ENCODE measurements at places on chromosomes 12 and 14. TPM values are rescaled to one million over a fixed set of nuclear protein-coding genes. Genes with fewer than 3 reads are reported as not detected.
A peak's percentile ranks its signal among the peaks of the same experiment; 100 is the strongest.

GRCh38 chr14:69004731-69005431, 25.8 kb upstream of the ACTN1 start:
- H3K27ac ChIP-seq, result peak overlapping the region; percentile 68
- H3K27me3 ChIP-seq, result no peaks in the 10 kb centered on the region
- H3K4me3 ChIP-seq, result peak overlapping the region; percentile 2
- no peaks in the 10 kb centered on the region for H3K36me3 ChIP-seq
- H3K4me1 ChIP-seq, result peaks cover 43% of the 10 kb centered on the region
- no peak for DNase-seq

NPAS3 gene
- total RNA-seq, result 1.1 TPM

GRCh38 chr14:80105488-80105994, 105.8 kb downstream of the DIO2 start:
- no peaks in the 10 kb centered on the region for H3K4me1 ChIP-seq
- H3K27me3 ChIP-seq, result no peaks in the 10 kb centered on the region
- no peak overlapping the region for H3K4me3 ChIP-seq
- H3K36me3 ChIP-seq, result no peaks in the 10 kb centered on the region
- DNase-seq, result no peak

- no peaks in the 10 kb centered on the region for H3K27me3 ChIP-seq
- H3K27ac ChIP-seq, result peak overlapping the region; percentile 84
- peaks cover 2% of the 10 kb centered on the region for H3K4me1 ChIP-seq
- H3K4me3 ChIP-seq, result peak overlapping the region; percentile 74
- no peak for DNase-seq
These were observed 337 bp downstream of the ZC2HC1C start for GRCh38 chr14:75069811-75070145.

- no peak overlapping the region for H3K4me3 ChIP-seq
- no peak for DNase-seq
- no peaks in the 10 kb centered on the region for H3K36me3 ChIP-seq
- peaks cover 36% of the 10 kb centered on the region for H3K4me1 ChIP-seq
- H3K27me3 ChIP-seq, result no peaks in the 10 kb centered on the region
- no peak overlapping the region for H3K27ac ChIP-seq
These were observed 22.4 kb upstream of the CD9 start for GRCh38 chr12:6177642-6178358.

SPRYD4 gene
- 2.3 TPM for total RNA-seq

DNA sequence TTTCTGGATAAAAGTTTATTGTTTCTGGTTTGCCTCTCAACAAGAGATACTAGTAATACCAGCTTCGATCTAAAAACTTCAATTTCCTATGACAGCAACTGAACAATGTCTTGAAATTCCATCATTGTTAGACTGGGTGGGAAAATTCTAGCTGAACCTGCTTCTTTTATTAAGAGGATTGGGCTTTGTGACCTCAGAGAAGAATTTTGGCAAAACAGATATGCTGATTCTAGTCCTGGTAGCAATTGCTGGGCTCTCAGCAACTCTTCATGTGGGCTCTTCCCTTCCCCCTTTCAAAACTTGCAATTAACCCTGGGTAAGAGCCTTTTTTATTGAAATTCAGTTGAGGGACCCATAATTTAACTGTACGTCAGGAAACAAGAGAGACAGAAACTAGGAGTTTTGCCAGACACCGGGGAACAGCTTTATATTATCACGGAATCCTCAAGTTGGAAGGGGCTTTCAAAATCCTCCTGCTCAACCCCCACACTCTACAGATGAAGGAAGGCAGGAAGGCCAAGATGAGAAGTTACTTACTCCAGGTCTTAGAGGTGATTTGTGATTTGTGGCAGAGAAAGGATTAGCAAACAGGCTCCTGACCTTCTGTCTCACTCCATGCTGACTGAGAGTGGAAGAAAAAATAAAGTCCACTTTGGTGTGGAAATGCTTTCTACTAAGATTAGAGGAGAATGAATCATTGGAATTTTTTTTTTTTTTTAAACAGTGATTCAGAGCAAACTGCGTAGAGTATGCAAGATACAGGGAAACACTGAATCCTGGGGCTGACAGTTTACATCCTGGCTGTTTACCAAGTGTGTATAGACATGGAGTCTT, 239.0 kb upstream of the ATP2B1 start:
- H3K27me3 ChIP-seq, result no peaks in the 10 kb centered on the region
- H3K4me1 ChIP-seq, result peaks cover 28% of the 10 kb centered on the region
- H3K4me3 ChIP-seq, result peak overlapping the region; percentile 6
- H3K36me3 ChIP-seq, result no peaks in the 10 kb centered on the region
- no peak for DNase-seq

MYL2 gene
- 1.9 TPM for total RNA-seq

SINHCAF gene
- 10.2 TPM for total RNA-seq

- no peaks in the 10 kb centered on the region for H3K36me3 ChIP-seq
- no peaks in the 10 kb centered on the region for H3K27me3 ChIP-seq
- no peaks in the 10 kb centered on the region for H3K4me1 ChIP-seq
- H3K27ac ChIP-seq, result no peak overlapping the region
These were observed 441.9 kb upstream of the MGAT4C start for GRCh38 chr12:86697916-86698640.

DNA sequence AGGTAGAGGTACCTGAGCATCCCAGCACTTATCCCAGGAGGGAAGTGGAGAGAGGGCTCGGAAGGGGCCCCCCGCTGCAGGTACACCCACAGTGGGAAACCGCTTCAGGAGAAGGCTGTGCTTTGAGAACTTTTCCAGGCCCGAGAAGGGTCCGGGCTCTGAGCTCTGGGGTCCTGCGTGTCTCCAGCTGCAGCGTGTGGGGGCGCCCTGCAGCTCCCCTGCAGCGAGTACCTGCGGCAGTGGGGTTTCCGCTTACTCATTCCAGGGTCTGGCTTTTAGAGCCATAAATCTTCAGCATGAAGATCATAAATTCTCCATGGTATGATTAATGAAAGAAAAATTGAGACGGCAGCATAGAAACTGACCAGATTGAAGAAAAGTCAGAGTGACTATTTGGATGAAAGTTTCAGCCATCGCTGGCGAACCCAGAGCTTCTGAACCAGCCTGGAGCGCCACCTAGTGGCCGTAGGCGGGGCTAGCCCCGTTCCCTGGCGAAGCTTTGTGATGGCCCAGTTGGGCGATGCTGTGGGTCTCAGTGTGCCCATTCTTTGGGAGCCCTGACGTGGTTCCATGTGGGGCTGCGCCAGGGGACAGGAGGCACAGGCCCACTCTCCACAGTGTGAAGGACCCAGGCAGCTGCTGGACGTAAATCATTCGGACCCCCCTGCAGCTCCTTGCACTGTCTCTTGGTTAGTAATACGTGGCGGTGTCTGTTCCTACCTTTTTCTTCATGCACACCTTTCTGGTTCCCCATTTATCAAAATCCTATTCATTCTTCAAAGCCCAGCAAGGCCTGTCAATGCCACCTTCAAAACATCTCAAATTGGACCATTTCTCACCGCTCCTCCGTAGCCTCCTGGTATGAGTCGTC, 198.2 kb downstream of the TSPAN9 start:
- H3K27ac ChIP-seq, result no peak overlapping the region
- no peak for DNase-seq
- H3K27me3 ChIP-seq, result no peaks in the 10 kb centered on the region

DNA sequence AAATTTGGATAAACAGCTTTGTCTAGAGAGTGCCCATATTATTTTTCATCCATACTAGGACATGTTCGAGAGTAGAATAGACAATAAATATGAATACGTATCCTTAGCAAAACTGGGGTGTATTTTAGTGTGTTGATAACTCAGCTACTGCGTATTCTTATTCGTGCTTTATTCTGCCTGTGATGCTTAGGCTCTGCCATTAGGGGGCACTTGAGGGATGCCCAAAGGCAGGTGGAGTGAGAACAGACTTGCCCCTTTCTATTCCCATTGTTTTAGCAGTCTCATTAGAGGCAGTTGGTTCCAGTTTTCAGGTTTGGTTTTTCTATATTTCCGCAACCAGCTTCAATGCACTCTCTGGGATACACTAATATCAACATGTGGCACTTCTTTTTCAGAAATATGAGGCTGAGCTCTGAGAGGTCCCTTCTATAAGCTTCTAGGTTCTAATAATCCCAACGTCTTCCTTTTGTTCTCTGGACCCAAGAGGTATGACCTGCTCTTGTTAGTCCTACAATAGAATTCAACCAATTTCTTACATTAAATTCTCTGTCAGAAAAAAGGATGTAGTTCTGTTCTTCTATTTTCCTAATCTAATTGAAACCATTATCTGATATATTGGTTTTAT, 985.7 kb upstream of the FBXO33 start:
- DNase-seq, result no peak
- H3K27me3 ChIP-seq, result no peaks in the 10 kb centered on the region
- no peak overlapping the region for H3K27ac ChIP-seq
- H3K4me3 ChIP-seq, result no peak overlapping the region
- H3K4me1 ChIP-seq, result no peaks in the 10 kb centered on the region

KRT72 gene
- not detected for total RNA-seq

DNA sequence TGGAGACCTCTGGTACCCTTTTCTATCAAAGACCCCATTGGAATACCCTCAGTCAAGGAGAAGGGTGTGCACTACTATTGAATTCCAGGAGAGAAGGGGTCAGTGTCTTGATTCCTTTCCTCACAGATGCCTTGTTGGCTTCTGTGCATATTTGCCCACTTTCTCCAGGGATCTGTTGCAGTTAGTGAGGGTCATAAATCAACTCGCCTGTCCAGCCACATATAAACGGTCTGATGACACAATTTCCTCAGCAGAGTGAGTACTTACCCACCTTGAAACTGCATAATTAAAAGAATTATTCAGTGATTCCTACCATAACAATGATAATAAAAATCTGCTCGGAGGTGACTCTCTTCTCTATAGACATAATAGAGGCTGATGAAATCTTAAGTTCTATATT, 13.9 kb upstream of the DCD start:
- H3K4me3 ChIP-seq, result no peak overlapping the region
- no peaks in the 10 kb centered on the region for H3K36me3 ChIP-seq
- no peaks in the 10 kb centered on the region for H3K4me1 ChIP-seq
- H3K27ac ChIP-seq, result no peak overlapping the region
- no peak for DNase-seq

GRCh38 chr14:72638021-72638420, 255.9 kb downstream of the DPF3 start:
- peaks cover 3% of the 10 kb centered on the region for H3K4me1 ChIP-seq
- no peaks in the 10 kb centered on the region for H3K27me3 ChIP-seq
- DNase-seq, result no peak
- no peak overlapping the region for H3K4me3 ChIP-seq
- H3K27ac ChIP-seq, result no peak overlapping the region

GRCh38 chr12:123164710-123165261, 13.9 kb upstream of the PITPNM2 start:
- no peak for DNase-seq
- no peak overlapping the region for H3K4me3 ChIP-seq
- no peaks in the 10 kb centered on the region for H3K4me1 ChIP-seq
- H3K36me3 ChIP-seq, result peaks cover 13% of the 10 kb centered on the region
- H3K27me3 ChIP-seq, result no peaks in the 10 kb centered on the region

GRCh38 chr14:34710744-34711143, 3.6 kb downstream of the CFL2 start:
- peak overlapping the region; percentile 98 for H3K27ac ChIP-seq
- peaks cover 4% of the 10 kb centered on the region for H3K36me3 ChIP-seq
- H3K4me1 ChIP-seq, result peaks cover 30% of the 10 kb centered on the region
- H3K27me3 ChIP-seq, result no peaks in the 10 kb centered on the region
- no peak for DNase-seq

- H3K4me1 ChIP-seq, result no peaks in the 10 kb centered on the region
- no peak overlapping the region for H3K27ac ChIP-seq
These were observed 26.6 kb downstream of the DCN start for GRCh38 chr12:91155990-91156389.

GRCh38 chr12:80837342-80837978, 100.3 kb downstream of the LIN7A start:
- H3K4me1 ChIP-seq, result peaks cover 8% of the 10 kb centered on the region
- no peak for DNase-seq
- H3K36me3 ChIP-seq, result no peaks in the 10 kb centered on the region
- H3K4me3 ChIP-seq, result no peak overlapping the region

TAPBPL gene
- total RNA-seq, result 23.7 TPM

GRCh38 chr12:26867080-26867479, 34.1 kb upstream of the ITPR2 start:
- no peaks in the 10 kb centered on the region for H3K36me3 ChIP-seq
- H3K27ac ChIP-seq, result no peak overlapping the region
- H3K4me3 ChIP-seq, result no peak overlapping the region
- no peaks in the 10 kb centered on the region for H3K27me3 ChIP-seq
- peaks cover 5% of the 10 kb centered on the region for H3K4me1 ChIP-seq

NTN4 gene
- 79.2 TPM for total RNA-seq

Data from thoracic aorta (tissue), 2 donors.